RKO (cell line): ENCODE measurements at places on chromosomes 5 and 9.

GRCh38 chr5:180084638-180085561 is 13.3 kb upstream of the RNF130 start:
- no peak for DNase-seq

GRCh38 chr9:131013015-131013755 is 4.2 kb downstream of the LAMC3 start:
- no peak for DNase-seq

DNA sequence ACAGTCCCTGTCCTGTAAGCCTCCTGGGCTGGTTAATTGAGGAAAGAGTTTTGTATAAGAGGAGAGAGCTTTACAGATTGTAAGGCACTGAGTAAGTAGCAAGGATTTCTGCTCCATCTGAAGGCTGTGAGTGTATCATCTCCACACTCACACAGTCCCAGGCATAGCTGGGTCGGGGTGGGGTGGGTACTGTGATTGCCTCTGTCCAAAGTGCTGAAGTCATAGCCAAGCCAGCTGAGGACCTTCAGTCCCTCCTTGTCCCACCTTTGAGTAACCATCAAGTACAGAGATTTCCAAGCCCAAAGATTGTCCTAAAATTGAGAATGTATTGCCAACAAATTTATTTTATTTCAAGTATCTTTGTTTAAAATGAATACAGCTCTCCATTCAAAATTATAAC is 5.5 kb upstream of the DNAJB5 start:
- DNase-seq: peak; percentile 48

DNA sequence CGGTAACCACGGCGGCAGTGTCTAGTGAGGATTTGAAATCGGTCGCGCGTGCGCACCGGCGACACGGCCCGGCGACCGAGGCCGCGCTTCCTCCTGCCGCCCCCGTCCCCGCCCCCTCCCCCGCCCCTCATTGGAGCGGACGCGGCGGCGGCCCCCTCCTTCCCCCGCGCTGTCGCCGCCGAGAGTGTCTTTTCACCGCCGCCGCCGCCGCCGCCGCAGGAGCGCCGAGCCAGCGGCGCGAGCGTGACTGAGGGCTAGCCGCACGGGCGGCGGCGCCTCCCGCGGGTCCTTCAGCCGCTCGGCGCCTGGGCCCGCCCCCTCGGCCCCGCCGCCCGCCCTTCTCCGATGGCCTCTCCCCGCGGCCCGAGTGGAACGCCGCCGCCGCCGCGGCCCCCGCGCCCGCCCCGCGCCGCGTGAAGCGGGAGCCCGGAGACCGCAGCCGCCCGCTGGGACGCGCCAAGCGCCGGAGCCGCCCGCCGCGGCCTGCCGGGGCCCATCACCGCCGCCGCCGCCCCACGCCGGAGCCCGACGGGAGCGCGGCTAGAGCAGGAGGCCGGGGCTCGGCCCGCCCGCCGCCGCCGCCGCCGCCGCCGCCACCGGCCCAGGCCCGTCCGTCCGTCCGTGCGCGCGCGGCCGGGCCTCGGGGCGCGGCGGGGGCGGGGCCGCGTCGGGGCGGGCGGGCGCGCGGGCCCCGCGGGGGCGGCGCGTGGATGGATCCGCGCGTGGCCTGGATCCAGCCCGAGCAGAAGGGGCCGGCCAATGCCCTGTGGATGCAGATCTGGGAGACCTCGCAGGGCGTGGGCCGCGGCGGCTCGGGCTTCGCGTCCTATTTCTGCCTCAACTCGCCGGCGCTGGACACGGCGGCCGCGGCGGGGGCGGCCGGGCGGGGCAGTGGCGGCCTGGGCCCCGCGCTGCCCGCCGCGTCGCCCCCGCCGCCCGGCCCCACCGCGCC is at the start of gene TENT4A:
Gene TENT4A (plus strand): TSS at position 159 of the 952 bp plus-strand sequence. CDS start 552 bp downstream, at position 711.
- no peak for DNase-seq

DNA sequence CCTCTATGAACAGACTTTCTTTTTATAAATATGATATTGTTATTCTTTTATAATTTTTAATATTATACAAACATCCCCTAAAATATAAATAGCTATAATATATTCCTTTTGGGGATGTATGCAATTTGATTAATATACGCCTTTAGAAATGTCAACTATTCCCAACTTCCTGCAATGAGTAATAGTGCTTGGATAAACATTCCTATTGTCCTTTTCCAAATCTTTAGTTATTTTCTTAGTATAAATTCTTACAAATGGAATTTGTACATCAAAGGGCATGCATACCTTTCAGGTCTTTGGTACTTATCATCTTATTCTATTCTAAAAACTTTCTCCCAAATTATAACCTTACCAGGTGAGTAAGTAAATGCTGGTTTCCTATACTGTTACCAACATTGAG is 6.2 kb downstream of the NLN start:
- no peak for DNase-seq

- DNase-seq: no peak
Measured at GRCh38 chr5:172594867-172595466, 46.1 kb upstream of the NEURL1B start.

DNA sequence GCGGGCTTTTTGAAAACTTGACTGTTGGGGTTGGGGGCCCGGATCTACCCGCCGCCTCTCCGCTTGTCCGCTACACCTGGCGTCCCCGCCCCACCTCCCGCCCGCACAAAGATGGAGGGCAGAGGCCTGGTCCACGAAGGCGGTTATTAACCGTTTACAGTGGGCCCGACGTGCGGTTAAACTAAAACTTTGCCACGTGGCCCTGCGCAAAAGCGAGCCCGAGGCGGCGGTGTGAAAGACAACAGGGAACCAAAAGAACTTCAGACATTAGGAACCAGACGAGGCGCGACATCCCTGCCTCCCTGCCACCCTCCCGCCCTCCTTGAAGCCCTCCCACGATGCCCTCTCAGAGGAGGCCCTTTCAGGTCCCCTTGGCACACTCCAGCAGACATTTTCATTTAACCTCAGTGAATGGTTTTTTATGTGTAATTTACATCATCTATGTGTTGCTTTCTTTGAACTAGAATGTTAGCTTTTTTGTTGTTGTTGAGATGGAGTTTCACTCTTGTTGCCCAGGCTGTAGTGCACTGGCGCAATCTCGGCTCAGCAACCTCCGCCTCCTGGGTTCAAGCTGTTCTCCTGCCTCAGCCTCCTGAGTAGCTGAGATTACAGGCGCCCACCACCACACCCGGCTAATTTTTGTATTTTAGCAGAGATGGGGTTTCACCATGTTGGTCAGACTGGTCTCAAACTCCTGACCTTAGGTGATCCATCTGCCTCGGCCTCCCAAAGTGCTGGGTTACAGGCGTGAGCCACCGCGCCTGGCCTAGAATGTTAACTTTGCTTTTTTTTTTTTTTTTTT is 999 bp upstream of the HNRNPA0 start:
- DNase-seq: no peak

GRCh38 chr9:127578952-127579853 is 32.9 kb upstream of the STXBP1 start:
- DNase-seq: peak; percentile 100

GRCh38 chr9:132983491-132984201 is 5.2 kb downstream of the GFI1B start:
- DNase-seq: no peak

DNA sequence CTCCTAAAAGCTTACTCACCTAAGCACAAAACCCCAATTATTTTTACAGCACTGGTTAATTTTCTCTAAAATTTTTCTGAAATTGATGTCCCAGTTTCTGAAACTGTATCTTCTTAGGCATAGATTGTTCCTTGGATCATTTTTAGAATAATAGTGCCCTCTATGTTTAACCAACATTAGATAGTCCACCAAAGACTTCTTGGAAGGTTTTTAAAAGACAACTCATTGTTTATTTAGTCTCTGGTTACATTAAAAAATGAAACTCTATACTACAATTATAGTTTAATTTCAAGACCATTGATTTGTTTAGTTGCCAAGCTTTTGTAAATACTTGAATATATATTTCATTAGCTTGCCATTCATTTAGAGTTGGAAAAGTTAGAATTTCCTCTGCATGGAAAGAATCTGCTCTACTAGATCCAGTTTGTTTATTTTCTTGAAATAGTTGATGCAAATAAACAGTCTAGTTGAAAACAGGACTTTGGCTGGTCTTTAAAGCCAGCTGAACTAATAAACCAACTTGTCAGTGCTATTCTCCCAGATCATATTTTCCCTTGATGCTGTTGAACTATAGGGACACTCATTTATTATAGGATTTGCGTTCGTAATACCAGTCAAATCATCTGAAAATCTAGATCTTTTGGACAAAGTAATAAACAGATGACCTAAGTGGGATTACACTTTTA is 990.5 kb downstream of the TLE1 start:
- no peak for DNase-seq

GRCh38 chr9:114155263-114155994 is at the start of gene COL27A1:
Gene COL27A1, plus strand, starts transcription at chr9:114155537. Its CDS starts 414 bp downstream, at chr9:114155951.
- DNase-seq: peak; percentile 84

DNA sequence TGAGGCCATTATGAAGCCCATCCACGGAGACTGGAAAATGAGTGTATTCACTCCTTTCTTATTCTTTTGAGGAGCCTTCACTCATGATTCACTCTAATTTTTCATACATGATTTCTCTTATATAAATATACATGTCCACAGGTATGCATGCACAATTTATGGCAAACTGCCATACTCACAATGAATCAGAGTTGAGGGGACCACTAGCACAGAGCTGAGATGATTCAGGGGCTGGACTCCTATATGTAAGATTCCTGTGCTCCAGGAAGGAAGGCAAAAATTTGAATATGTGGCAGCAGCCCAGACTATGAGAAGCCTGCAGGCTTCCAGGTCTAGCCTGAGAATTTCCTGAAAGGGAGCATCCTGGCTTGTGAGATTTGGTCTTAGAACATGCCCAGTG is 484.6 kb downstream of the PRELID2 start:
- no peak for DNase-seq

GRCh38 chr9:127463382-127463781 is 12.1 kb downstream of the LRSAM1 start:
- no peak for DNase-seq

- DNase-seq: peak; percentile 68
Measured at GRCh38 chr9:99162759-99163364, 57.9 kb downstream of the TGFBR1 start.

DNA sequence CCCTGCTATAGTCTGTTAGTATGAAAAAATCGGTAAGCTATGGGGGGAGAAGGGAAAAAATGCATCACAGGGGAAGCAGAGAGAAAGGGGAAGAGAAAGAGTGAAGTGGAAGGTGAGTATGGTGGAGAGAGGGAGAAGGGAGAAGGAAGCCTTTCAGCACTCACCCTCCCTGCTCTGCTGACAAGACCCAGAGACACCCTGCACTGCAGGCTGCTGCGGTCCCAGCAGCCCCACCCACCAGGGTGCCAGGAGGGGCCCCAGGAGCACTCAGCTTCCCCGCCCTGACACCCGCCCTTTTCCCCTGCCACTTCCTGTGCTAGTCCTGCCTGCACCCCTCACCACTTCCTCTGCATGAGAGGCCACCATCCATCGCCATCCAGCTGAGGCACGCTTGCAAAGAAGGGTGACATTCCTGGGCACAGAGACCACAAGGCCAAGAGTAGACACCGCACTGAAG is 12.7 kb downstream of the STK10 start:
- no peak for DNase-seq

DNA sequence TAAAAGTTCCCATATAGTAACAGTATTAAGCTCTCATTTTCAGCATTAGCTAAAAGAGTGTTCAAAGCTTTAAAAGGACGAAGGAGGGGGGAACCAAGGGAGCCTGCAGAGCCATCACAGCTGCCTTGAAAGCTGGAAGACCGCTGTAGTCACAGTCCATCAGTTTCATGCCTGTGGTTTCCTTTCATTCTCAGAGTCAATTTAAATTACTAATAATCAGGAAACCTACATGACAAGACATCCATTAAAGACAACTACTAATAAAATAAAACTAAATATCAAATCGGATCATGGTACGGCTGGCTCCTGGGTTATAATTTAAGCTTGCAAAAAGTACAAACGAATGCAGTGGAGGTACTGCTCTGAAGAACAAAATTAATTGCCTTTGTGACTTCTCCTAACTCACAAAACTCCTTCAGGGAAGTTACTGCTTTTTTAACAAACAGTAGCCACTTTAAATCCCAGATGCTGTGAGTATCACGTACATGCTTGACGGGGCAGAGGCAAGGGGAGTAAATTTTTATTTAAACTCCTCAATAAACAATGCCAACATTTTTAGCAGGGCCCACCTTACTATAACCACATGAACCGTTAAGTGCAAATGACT is 213.5 kb downstream of the DENND1A start:
- no peak for DNase-seq

GRCh38 chr9:17810728-17811571 is 232.1 kb downstream of the SH3GL2 start:
- peak; percentile 57 for DNase-seq

DNA sequence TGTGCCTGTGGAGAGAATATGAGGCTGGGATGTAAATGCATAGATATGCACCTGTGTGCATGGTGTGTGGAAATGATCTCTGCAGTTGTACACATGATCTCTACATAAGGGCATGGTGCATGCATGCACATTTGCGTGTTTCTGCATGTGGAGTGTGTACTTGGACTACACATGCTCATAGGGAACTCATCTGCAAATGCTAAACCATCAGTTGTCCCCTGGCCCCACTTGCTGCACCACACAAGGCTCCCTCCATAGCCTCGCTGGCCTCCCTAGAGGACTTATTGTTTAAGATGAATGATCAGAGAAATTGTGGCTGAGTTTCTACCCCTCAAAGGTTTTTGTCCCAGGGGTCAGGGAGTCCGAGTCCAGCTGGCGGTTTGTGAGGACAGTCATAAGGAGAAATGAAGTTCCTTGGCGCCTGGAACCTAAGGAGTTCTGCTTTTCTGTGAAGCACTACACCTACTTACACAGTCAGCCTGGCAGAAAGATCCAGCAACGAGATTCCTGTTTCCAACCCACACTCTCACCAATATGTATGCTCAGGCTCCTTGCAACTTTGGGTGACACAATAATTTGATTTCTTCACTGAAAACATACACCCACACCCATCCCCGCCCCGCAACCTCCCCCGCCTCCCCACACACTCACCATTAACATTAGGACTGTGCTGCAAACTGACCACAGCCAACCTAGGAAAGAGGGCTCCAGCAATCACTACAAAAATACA is 79.9 kb upstream of the CPEB4 start:
- no peak for DNase-seq

GRCh38 chr9:114638404-114638803 is 19.2 kb downstream of the TEX53 start:
- DNase-seq: no peak

GRCh38 chr9:79623799-79624721 is 52.3 kb downstream of the TLE4 start:
- DNase-seq: no peak

DNA sequence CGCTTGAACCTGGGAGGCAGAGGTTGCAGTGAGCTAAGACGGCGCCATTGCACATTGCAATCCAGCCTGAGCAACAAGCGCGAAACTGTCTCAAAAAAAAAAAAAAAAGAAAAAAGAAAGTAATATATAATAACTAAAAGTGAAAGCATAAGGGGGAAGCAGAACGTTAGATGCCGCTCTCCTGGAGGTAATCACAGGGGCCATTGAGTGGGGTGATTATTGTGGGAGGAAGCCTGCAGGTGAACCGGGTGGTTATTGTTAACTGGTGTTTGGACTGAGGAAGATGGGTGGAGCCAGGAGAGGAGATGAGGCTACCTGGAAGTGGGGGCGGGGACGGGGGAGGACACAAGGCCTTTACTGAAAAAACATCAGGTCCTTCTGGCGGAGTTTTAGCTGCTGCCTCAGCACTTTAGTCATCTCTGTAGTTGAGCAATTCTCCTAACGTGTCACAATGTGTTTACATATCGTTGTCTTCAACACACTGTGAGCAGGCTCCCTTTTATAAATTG is 5.3 kb upstream of the TJP2 start:
- no peak for DNase-seq
